CD4-positive, alpha-beta T cell (primary cell): ENCODE measurements at places on chromosomes 16 and 17.
A peak's percentile ranks its signal among the peaks of the same experiment; 100 is the strongest.

GRCh38 chr17:39742856-39743436 lies 5.2 kb downstream of the GRB7 start:
- no peaks in the 10 kb centered on the region for H3K36me3 ChIP-seq
- H3K27ac ChIP-seq: no peak overlapping the region
- peaks cover 4% of the 10 kb centered on the region for H3K27me3 ChIP-seq
- H3K4me3 ChIP-seq: no peak overlapping the region

DNA sequence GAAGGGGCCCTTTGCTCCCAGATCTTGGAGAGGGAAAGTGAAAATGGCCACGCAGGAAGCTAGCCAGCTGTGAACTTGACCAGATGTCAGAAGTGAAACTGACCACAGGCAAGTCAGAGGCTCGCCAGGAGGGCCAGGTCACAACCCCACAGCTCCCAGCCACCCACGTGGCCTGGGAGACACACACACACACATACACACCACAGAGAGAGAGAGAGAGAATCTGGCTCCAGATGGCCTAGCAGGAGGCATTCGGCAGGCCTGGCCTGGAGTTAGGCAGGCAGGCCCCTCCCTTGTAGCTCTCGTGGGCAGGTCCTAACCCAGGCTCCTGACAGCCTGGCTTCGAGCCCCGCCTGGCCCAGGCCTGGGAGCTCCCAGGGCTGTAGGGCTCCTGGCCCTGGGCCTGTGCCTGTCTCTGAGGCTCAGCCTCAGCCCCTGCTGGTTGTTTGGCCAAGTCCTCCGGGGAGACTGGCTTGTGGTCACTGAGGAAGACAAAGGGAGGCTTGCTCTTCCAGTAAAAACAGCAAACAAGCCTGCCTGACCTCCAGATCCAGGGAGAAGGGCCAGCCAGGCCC lies 20.2 kb downstream of the NGFR start:
- DNase-seq: no peak
- H3K27me3 ChIP-seq: no peaks in the 10 kb centered on the region
- H3K36me3 ChIP-seq: no peaks in the 10 kb centered on the region
- H3K4me3 ChIP-seq: no peak overlapping the region
- H3K27ac ChIP-seq: no peak overlapping the region

GRCh38 chr17:66211047-66211810 lies 18.0 kb downstream of the APOH start:
- H3K4me3 ChIP-seq: no peak overlapping the region
- no peak for DNase-seq
- peaks cover 3% of the 10 kb centered on the region for H3K27me3 ChIP-seq
- H3K4me1 ChIP-seq: no peaks in the 10 kb centered on the region

- H3K36me3 ChIP-seq: peaks cover 8% of the 10 kb centered on the region
- H3K4me3 ChIP-seq: no peak overlapping the region
- H3K4me1 ChIP-seq: peaks cover 56% of the 10 kb centered on the region
- no peaks in the 10 kb centered on the region for H3K27me3 ChIP-seq
These were observed 10.7 kb downstream of the METTL9 start for GRCh38 chr16:21610006-21610544.

DNA sequence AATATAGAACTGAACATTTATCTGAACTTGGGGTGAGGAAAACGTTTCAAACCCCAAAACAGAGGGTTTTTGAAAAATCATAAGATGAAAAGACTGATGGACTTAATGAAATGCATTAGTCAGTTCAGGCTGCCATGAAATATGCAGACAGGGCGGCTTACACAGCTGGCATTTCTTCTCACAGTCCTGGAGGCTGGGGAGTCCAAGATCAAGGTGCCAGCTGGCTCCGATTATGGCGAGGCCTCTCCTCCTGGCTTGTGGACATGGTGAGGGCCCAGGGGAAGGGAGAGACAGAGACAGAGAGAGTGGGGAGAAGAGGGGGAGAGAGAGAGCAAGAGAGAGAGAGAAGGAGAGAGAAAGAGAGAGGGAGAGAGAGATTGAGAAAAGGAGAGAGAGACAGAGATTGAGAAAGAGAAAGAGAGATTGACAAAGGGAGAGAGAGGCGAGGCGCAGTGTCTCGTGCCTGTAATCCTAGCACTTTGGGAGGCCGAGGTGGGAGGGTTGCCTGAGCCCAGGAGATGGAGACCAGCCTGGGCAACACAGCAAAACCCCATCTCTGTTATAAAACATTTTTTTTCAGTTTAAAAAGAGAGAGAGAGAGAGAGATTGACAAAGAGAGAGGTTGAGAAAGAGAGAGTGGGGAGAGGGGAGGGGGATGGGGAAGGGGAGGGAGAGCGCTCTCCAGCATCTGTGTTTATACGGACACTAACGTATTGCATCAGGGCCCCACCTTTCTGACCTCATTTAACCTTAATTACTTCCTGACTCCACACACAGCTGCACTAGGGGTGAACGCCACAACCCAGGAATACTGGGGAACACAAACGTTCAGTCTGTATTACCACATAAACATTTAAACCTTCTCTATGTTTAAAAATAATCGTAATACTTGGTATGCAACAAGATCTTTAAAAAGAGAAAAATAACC lies 24.6 kb upstream of the RPH3AL start:
- no peaks in the 10 kb centered on the region for H3K27me3 ChIP-seq
- no peak for DNase-seq
- H3K4me3 ChIP-seq: no peak overlapping the region
- no peaks in the 10 kb centered on the region for H3K4me1 ChIP-seq

DNA sequence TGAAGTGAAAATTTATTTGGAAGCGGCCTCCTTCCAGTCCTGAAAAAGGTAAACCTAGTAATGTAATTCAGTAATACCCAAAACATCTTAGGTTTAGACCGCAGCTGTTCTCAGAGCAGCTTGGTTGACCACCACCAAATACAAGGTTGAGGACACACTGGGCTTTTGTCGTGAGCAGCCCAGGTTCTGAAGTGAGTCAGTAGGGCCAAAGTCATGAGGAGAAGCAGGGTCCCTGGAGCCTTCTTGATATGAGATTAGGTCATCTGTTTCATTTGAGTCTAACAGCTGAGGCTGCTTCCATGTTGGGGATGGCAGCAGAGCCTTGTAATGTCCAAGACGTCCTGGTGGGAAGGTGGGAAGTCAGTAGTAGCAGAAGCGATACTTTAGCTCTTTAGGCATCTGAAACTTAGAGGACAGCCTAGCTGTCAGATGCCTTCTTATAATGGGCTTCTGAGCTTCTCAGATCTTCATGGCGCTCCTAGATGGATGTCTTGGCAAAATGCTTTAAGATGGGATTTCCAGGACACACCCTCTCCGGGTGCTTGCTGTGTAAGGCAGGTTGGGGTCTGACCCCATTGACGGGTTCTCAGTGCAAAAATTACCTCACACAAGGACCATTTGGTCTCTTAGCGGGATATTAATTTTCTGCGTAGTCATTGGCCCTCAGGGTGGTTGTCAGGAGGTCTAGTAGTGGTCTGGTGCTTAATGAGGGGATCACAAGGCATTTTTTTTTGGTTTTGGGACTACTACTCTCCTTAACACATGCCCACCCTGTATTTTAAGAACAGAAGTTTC lies 2.4 kb downstream of the ALKBH5 start:
- no peaks in the 10 kb centered on the region for H3K27me3 ChIP-seq
- peaks cover 81% of the 10 kb centered on the region for H3K4me1 ChIP-seq
- no peak overlapping the region for H3K27ac ChIP-seq
- H3K4me3 ChIP-seq: peak overlapping the region; percentile 88
- DNase-seq: no peak

DNA sequence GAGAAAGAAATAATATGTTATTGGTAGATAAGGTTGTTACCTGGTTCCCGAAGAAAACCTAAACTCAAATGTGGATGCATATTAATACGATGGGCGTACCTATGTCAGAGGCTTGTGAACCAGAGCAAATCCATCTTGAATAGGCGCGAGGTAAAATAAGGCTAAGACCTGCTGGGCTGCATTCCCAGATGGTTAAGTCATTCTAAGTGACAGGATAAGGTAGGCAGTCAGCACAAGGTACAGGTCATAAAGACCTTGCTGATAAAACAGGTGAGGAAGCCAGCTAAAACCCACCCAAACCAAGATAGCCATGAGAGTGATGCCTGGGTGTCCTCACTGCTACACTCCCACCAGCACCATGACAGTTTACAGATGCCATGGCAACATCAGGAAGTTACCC lies 1400.1 kb downstream of the CDH8 start:
- no peaks in the 10 kb centered on the region for H3K27me3 ChIP-seq
- H3K27ac ChIP-seq: no peak overlapping the region
- DNase-seq: no peak
- no peaks in the 10 kb centered on the region for H3K4me1 ChIP-seq

GRCh38 chr16:89890200-89890599 lies 16.8 kb downstream of the TCF25 start:
- no peak overlapping the region for H3K27ac ChIP-seq
- peaks cover 82% of the 10 kb centered on the region for H3K36me3 ChIP-seq
- H3K4me1 ChIP-seq: peaks cover 8% of the 10 kb centered on the region
- H3K4me3 ChIP-seq: no peak overlapping the region
- H3K27me3 ChIP-seq: no peaks in the 10 kb centered on the region

- no peaks in the 10 kb centered on the region for H3K27me3 ChIP-seq
- no peak overlapping the region for H3K27ac ChIP-seq
- no peak overlapping the region for H3K4me3 ChIP-seq
These were observed 22.6 kb downstream of the NDUFAF8 start for GRCh38 chr17:81261582-81262336.

DNA sequence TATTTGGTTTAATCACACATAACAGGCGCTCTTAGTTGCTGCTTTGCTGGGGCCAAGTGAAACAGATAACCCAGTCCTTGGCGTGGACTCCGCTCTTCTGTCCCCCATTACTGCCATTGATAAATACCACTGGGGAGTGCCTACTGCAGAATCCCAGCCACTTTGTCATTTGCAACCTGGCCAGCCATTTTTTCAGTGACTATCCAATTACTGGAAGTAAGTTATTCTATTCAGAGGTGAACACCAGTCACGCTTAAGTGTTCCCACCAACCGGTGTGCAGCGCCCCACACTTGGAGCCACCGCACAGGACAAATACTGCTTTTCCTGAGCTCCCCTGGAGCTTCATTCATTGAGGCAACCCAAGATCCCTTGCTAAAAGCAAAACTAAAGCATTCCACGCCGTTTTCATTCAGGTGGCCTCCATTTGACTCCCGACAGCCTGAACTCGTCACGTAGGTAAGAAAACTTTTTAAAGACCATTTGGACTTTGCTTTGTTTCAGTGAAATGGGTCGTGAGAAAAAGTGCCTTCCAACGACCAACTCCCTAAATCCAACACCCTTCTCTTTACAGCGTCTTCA lies 1.8 kb downstream of the USP7 start:
- H3K36me3 ChIP-seq: no peaks in the 10 kb centered on the region
- peak overlapping the region; percentile 81 for H3K27ac ChIP-seq
- peak overlapping the region; percentile 68 for H3K4me3 ChIP-seq
- peaks cover 61% of the 10 kb centered on the region for H3K4me1 ChIP-seq

DNA sequence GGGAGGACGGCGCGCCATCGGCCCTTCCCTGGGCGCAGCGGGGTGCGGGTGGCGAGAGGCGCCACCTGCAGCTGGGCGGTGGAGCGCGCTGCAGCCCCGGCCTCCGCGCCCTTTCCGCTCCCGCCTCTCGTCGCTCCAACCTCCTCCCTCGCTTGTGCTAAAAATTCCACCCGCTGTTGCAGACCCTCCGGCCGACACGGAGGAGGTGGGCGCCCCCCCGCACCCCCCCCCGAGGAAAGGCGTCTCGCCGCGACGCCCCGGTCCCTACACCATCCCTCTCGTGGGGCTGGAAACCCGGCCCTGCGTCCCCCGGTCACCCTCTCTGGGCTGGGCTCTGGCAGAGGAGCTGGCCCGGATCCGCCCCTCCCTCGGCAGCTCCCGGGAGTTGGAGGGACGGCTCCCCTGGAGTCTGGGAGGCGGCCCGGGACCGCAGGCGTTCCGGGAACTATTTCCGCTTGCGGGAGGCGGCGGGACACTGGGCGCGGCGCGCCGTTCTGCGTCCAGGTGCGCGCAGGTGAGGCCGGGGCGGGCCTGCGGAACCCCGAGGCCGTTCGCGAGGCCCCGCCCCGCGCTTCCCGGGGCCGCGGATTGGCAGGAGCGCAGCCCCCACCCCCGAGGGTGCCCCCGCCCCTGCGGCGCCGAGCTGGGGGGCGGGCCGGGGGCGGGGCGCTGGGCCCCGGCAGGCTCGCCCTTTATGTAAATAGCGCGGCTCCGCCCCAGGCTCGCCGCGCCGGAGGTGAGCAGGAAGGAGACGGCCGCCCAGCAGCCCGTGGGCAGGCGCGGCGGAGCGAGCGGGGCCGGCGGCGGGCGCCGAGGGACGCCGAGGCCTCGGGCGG lies at the start of gene LLGL2:
LLGL2 (plus strand) TSS at position 728 of the 836 bp plus-strand sequence. CDS start 17,730 bp downstream, outside the sequence.
- no peaks in the 10 kb centered on the region for H3K27me3 ChIP-seq
- peak within 1 kb of the TSS; percentile 64 for H3K4me3 ChIP-seq
- peaks cover 32% of the 10 kb centered on the region for H3K36me3 ChIP-seq
- peak; percentile 96 for DNase-seq

DNA sequence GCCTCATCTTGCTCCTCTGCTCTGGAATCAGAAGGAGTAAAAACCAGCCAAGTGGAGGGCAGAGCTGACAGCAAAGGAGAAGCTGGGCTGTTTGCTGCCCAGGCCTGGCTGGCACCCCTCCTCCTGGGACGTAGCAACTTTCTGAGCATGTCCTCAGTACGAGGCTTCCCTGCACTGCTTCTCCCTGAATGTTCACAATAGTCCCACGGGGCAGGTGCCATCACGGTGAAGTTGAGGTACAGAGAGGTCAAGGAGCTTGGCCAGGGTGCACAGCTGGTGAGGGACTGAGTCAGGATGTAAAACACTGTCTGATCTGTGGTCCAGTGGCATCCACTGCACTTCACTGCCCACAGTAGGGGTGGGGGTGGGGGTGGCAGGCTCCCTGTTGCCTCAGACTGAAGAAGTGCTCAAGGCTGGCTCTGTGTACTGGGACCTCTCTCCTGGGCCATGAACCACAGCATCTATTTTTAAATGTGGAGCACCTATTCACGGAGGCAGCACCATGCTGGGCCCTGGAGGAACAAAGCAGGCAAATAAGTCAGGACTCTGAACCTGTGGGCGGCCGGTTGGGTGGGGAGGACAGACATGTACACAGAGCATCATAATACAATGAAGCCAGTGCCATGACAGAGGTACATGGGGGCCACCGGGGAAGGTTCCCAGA lies 369.5 kb downstream of the SEC14L1 start:
- no peak overlapping the region for H3K27ac ChIP-seq
- H3K27me3 ChIP-seq: no peaks in the 10 kb centered on the region
- H3K4me3 ChIP-seq: no peak overlapping the region
- DNase-seq: no peak
- H3K4me1 ChIP-seq: no peaks in the 10 kb centered on the region

GRCh38 chr16:26457882-26458281 lies 608.8 kb upstream of the C16orf82 start:
- H3K27ac ChIP-seq: no peak overlapping the region
- H3K4me3 ChIP-seq: no peak overlapping the region
- peaks cover 6% of the 10 kb centered on the region for H3K27me3 ChIP-seq
- DNase-seq: no peak
- no peaks in the 10 kb centered on the region for H3K4me1 ChIP-seq
- H3K36me3 ChIP-seq: no peaks in the 10 kb centered on the region

GRCh38 chr16:85689950-85690320 lies 1.2 kb upstream of the GINS2 start:
- H3K36me3 ChIP-seq: no peaks in the 10 kb centered on the region
- no peak for DNase-seq
- H3K4me1 ChIP-seq: peaks cover 26% of the 10 kb centered on the region
- H3K27me3 ChIP-seq: peaks cover 3% of the 10 kb centered on the region

GRCh38 chr17:46943501-46944393 lies 20.8 kb downstream of the GOSR2 start:
- peaks cover 16% of the 10 kb centered on the region for H3K4me1 ChIP-seq
- no peaks in the 10 kb centered on the region for H3K27me3 ChIP-seq
- H3K36me3 ChIP-seq: peaks cover 23% of the 10 kb centered on the region
- DNase-seq: no peak
- no peak overlapping the region for H3K27ac ChIP-seq
- no peak overlapping the region for H3K4me3 ChIP-seq
